ENCODE measurements at places on chromosomes 2 and 18. TPM values are rescaled to one million over a fixed set of nuclear protein-coding genes. Genes with fewer than 3 reads are reported as not detected.
A peak's percentile ranks its signal among the peaks of the same experiment; 100 is the strongest.

DNA sequence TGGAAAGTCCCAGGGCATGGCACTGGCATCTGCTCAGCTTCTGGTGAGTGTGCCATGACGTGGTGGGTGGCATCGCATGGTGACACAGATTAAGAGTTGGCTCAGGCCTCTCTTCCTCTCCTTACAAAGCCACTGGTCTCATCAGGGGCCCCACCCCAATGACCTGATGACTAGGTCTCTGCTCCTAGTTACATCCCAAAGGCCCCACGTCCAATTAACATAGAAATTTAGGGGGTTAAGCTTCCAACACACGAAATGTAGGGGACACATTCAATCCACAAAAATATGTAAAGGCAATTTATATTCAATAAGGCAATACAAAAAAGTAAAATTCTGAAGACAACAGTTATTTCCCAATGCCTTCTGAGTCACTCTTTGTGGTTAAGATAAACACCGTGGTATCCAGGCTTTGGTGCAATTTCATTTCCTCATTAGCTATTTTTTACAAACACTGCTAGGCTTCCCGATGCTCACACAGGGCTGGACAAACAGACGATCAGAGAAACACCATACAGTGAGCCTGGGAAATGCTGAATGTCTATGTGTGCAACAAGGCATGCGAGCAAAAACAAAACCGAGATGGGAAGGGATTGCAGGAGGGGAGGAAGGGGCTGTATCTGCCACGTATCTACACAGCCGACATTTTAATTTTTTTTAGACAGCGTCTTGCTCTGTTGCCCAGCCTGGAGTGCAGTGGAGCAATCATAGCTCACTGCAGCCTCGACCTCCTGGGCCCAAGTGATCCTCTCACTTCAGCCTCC lies 67.2 kb downstream of the MBP start:
- peak; percentile 40 for DNase-seq

GRCh38 chr2:180003073-180003472 lies 4.0 kb downstream of the CWC22 start:
- DNase-seq: no peak

DNA sequence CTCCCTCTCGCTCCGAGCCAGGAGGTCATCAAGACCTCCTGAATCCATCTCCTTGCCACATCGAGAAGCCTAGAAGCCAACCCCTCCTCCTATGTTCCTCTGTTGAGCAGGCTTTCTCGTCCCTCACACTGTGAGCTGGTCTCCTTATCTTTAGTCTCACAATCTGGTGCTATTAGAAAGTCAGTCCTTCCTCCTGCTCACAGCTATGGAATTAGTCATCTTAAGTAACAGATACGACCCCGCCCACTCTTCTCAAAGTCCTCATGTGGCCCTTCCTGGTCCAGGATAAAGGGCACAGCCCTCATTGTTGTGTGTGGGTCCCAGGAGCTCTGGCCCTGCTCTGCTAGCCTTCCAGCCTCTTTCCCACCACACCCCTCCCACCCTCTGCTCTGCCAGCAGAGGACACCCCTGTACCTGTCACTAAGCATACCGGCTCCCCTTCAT lies 41.4 kb upstream of the TRIB2 start:
- DNase-seq: no peak

GRCh38 chr2:135225781-135226180 lies 173.7 kb downstream of the RAB3GAP1 start:
- DNase-seq: no peak

GRCh38 chr2:129318581-129319421 lies 660.7 kb upstream of the RAB6C start:
- DNase-seq: no peak

DNA sequence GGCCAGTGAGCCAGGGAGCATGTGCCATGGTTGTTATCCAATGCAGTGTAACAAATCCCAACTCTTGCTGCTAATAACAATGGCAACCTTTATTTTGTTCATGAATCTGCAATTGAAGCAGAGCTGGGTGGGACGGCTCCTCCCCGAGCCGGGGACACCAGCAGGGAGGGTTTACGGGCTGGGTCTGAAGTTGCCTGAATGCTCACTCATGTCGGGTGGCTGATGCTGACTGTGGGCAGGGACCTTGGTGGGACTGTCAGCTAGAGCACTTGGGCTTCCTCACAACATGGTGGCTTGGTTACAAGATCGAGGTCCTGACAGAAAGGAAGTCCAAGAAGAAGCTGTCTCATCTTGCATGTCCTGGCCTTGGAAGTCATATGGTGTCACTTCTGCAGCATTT lies 264.5 kb downstream of the NDUFA10 start:
- peak; percentile 3 for DNase-seq

DNA sequence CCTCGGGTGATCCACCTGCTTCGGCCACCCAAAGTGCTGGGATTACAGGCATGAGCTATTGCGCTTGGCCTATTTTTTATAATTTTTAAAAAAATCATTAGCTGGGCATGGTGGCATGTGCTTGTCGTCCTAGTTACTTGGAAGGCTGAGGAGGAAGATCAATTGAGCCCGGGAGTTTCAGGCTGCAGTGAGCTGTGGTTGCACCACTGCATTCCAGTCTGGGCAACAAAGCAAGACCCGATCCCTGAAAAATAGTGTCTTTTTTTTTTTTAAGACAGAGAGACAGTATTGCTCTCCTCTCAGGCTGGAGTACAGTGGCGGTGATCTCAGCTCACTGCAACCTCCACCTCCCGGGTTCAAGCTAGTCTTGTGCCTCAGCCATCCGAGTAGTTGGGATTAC lies 4.8 kb downstream of the SSB start:
- DNase-seq: no peak

- DNase-seq: no peak
Observed at GRCh38 chr2:234091432-234091879, 41.0 kb downstream of the SPP2 start.

DNA sequence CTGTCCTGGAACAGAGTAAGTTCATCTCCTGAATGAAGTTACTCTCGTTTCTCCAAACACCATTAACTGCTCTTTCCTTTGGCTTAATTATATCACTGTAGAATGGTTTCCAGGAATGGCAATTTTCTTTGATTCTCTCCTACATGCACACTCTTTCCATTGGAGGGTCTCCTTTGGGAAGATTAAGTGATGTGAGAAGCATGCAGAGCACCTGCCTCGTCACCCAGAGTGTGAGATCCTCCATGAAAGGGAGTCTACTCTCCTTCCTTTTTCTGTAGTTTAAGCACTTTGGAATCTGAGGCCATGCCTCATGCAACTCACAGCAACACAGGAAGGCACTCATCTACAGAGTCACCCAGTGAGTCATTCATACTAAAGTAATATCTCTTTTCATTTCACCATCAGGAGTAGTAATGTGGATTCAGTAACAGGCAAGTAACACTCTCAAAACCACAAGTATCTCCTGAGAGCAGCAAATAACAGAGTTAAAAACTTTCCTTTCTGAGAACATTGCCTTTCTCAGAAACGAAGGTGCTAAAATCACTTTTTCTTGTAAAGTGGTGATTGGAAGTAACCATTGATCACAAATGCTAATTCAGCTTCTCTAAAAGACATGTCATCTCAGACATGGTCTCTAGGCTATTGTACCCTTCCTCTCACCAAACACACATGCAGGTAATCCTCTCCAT lies 52.8 kb upstream of the IL1RL1 start:
- DNase-seq: no peak

DNA sequence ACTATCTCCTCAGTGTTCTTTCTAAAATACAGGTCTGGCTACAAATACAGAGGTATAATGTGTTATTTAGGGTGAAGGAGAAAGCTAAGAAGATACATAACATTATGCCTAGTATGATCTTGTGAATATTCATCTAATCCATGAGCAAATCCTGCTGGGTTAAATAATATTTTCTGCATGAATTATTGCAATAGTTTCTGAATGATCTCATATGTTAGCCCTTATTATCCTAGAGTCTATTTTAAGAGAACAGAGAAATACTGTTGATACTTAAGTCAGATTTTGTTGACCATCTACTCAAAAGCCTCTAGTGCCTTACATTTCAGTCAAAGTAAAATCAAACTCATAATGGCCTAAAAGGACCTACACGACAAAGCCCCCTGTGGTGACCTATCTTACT lies 382.3 kb downstream of the FIGN start:
- DNase-seq: no peak

DNA sequence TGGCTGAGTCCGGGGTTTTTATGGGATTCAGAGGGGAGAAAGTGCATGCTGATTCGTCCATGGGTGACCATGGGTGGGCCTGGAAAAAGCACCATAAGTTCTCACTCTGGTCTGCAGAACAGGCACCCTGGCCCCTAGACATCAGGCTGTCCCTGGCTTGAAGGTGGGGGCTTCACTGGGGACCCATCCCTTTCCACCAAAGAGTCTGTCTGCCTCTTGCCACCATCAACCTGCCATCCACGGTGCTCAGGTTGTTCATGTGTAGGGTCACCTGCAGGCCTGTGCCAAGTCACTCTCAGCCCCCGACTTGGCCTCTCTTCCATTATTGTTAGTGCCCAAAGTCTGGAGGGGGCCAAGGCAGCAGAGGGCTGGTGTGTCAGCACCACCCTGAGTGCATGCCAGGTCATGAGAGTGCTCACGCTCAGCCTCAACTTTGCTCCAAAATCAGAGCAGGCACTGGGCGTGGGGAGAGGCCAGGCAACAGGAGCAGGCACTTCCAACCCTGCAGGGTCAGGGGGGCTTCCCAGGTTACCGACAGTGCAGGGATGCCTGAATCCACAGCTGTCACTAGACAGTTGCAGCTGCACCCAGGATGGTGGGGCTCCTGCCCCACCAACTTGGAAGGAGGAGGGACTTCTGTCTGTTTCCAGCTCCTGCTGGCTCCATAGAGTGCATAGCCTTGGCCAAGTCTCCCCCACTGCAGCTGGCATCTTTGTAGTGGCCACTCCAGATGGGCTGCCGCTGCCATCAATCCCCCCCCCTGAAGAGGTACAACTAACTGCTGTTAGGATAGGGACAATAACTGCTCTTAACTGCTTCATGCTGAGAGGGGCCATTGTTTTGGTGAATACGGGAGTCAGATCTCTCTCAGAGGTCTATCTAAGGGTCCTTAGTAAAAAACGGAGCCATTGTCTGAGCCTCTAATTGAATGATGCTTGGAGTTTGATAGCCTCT lies 209.3 kb downstream of the AKAIN1 start:
- no peak for DNase-seq

DNA sequence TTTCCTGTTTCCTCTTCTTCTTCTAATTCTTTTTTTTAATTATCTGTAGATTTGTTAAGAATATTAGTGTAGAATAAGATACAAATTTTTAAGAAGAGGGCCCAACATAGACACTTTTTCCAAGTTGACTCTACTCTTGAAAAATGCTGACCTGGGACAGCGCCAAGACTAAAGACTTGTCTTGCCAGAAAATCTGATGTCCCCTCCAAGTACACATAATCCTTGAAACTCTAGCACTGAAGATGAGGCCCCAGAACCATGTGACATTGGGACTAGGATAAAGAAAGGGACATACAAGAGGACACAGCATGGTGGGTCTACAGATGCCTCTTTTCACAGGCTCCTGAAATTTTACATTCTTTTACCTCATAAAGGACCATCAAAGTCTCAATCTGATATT lies 271.6 kb upstream of the SESTD1 start:
- no peak for DNase-seq

GRCh38 chr18:74534981-74535649 lies 815 bp downstream of the CNDP1 start:
- DNase-seq: no peak

- no peak for DNase-seq
Observed at GRCh38 chr2:34102339-34102738, 503.2 kb upstream of the FAM98A start.

DNA sequence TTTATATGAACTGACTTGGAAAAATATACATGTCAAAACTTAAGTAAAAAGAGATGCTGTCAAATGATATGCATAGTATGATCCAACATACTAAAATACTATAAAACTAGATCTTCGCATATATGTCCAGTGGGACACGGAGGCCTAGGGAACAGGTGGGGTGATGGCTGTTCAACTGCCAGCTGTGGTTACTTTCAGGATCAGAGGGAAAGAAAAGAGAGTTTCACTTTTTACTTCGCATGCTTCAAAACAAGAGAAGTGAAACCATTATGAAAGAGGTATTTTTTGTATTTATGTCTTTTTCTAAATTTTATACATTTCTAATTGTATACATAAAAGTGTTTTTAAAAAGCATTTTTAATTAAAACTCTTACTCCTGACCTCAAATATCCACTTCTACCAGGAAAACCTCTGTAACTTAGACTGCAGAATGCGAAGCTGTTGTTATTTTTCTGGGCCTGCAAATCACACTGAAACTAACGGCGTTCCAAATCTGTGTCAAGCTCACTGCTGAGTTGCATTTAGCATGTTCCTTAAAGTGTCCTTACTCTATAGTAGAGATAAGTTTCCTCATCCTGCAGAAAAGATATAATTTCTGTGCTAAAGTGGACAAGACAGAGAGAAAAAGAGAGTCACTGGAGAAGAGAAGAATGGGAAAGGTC lies 97.8 kb upstream of the SLC35G4 start:
- no peak for DNase-seq

GRCh38 chr2:229342376-229342775 lies 71.3 kb upstream of the PID1 start:
- no peak for DNase-seq

GRCh38 chr18:51251625-51252024 lies 54.1 kb upstream of the MEX3C start:
- DNase-seq: peak; percentile 1

DNA sequence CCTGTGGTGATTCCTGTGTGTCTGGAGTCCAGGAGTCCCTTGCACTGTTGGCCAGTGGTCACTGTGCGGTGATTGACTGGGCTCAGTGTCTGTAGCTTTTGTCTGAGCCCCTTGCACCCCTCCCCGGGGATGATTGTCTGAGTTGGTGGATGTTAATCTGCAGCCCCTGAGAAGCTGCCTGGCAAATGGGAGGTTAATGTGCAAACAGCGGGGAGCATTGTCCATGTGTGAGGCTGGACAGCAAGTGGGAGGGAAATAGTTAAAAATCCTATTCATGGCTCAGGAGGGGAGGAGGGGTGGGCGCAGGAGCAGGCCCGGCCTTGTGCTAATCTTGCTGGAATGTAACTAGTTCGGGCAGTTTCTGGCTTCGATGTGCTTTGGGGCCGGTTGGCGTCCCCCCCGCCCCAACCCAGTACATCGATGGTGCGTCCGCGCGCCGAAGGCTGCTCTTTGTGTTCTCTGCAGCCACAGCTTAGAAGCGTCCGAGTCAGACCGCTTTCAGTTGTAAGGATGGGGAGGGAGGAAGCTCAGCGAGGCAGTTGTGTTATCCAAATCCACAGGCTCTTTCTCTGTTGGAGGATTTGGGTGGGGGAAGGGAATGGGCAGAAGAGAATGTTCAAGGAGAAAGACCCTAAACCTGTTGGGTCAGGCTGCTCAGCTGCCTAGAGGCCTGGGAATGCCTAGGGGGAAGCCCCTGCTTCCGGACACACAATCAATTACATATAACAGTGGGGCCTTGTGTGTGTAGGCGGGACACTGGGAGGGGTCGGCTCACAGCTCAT lies 71.8 kb downstream of the TGOLN2 start:
- DNase-seq: no peak

GRCh38 chr2:67515056-67515455 lies 117.9 kb downstream of the ETAA1 start:
- no peak for DNase-seq

Gene ANKRD44
- 142 TPM for total RNA-seq

Gene SERPINB3
- total RNA-seq: not detected

Gene ALPP
- not detected for total RNA-seq

Gene THUMPD2
- 12.2 TPM for total RNA-seq

Gene BCL2
- total RNA-seq: 58.9 TPM

Gene RND3
- total RNA-seq: not detected

Gene NPPC
- not detected for total RNA-seq

Gene SCN7A
- total RNA-seq: not detected

Gene SNORC
- total RNA-seq: 2.5 TPM

Gene SLC9A4
- total RNA-seq: not detected

Gene NEU4
- total RNA-seq: not detected

Gene TRIM43
- total RNA-seq: not detected

Gene C2orf15
- total RNA-seq: 0.86 TPM

Gene QPCT
- total RNA-seq: 3.9 TPM

Gene HOXD13
- not detected for total RNA-seq

Gene ALKAL2
- not detected for total RNA-seq

Gene SLC5A7
- total RNA-seq: not detected
